Astrocyte (in vitro differentiated cells and primary cell): ENCODE measurements at places on chromosomes 6 and 20. TPM values are rescaled to one million over a fixed set of nuclear protein-coding genes. Genes with fewer than 3 reads are reported as not detected.

DNA sequence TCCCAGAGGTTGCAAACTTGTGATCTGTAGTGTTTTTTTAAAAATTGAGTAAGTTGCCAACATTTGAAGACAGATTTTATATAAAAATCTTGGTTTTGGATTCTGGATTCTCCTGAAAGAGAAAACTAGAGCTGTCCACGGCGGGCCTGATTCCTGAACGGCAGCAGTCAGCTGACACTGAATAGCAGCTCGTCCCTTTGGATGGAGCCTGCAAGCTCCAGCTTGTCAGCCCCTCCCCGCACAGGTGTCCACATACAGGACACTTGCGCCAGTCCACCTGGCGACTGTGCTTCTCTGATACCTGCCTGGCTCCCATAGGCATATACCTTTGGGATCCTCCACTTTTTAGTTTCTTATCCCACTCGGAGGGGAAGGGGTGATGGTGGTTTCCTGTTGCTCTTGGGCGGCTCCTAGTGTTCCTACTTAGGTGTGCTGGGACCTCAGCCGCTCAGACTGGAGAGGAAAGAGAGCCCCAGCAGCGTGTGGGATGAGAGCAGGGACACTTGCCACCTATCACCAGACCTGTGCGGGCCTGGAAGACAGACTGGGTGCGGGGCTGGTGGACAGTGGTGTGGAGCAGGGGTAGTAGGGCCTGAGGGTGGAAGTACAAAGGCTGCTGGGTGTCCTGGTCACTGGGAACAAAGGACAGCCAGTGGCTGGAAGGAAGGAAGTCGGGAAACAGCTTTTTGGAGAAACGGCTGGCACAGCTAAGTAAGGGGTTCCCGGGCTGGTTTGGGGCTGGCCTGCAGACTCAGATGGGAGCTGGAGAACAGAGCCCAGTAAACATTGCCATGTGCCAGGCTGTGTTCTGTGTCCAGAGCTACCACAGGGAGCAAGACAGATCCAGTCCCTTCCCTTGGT is 18.3 kb downstream of the GHRH start:
- peaks cover 37% of the 10 kb centered on the region for H3K36me3 ChIP-seq
- no peak for DNase-seq
- no peaks in the 10 kb centered on the region for H3K27me3 ChIP-seq

- no peak overlapping the region for H3K27ac ChIP-seq
- H3K36me3 ChIP-seq = no peaks in the 10 kb centered on the region
- H3K4me1 ChIP-seq = peaks cover 19% of the 10 kb centered on the region
- no peak for DNase-seq
These were observed 55.4 kb downstream of the LAMA4 start for GRCh38 chr6:112199001-112199403.

- H3K36me3 ChIP-seq = no peaks in the 10 kb centered on the region
- no peak for DNase-seq
- no peak overlapping the region for H3K27ac ChIP-seq
- no peaks in the 10 kb centered on the region for H3K27me3 ChIP-seq
These were observed 32.6 kb downstream of the AIG1 start for GRCh38 chr6:143093290-143093689.

DNA sequence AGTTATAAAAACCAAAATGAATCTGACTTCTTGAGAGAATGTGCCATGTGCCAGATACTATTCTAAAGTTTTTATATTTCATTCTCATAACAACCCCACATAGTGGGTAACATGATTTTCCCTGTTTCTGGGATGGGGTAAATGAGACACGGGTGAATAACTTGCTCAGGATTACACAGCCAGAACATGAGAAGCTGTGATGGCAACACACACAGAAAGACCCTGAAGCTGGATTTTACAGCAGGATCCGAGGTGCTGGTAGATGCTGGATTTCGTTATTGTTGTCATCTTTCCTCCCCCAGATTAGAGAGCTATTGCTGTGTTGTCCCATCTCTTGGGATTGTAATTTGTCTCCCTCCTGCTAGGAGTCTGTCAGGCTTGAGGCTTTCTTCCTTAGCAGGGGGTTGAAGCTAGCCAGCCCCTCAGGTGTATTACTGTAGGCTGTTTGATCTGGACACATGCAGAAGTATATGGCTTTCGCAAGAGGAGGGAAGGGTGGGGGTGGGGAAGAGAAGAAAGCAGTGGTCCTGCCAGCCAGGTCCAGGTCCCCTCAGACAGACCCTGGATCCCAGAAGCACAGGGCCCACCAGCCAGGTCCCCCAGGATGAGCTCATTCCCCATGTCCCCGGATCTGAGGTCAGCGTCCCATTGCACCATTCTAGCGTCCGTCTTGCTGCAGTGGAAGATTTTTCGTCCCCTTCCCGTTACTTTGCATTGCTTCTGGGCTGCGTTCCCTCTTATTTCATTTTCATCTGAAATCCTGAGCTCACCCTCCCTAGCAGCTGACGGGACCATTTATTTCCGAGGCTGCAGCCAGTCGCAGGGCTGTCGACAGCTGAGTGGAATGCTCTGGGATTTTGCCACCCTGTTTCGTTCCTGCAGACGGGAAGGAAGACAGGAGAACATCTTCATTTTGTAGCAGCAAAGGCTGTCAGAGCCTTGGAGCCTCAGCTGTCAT is 7.3 kb upstream of the KCNG1 start:
- peaks cover 16% of the 10 kb centered on the region for H3K4me1 ChIP-seq
- no peak overlapping the region for H3K4me3 ChIP-seq
- no peaks in the 10 kb centered on the region for H3K36me3 ChIP-seq
- H3K27me3 ChIP-seq = peaks cover 26% of the 10 kb centered on the region

Gene PRRT1
- 0.45 and 0.67 TPM in 2 replicates for total RNA-seq

Gene TRIM40
- not detected in 2 replicates for total RNA-seq

Gene SIRPD
- not detected in 2 replicates for total RNA-seq

Gene PNPLA1
- total RNA-seq = not detected in 2 replicates

Gene TXLNB
- total RNA-seq = 0.57 and 0.58 TPM in 2 replicates

Gene NKX2-4
- total RNA-seq = not detected in 2 replicates

Gene MUC21
- not detected in 2 replicates for total RNA-seq

Gene ERVFRD-1
- total RNA-seq = not detected in 2 replicates
